NCI-H69 (cell line): ENCODE measurements at places on chromosomes 12 and 14.

- peak; percentile 15 for DNase-seq
Measured at GRCh38 chr14:40697231-40697630, 909.4 kb upstream of the LRFN5 start.

- DNase-seq: peak; percentile 35
Measured at GRCh38 chr12:116609319-116610114, 50.3 kb downstream of the MAP1LC3B2 start.

GRCh38 chr12:115132145-115132544 is 448.2 kb upstream of the TBX3 start:
- no peak for DNase-seq

- DNase-seq: no peak
Measured at GRCh38 chr12:16229676-16230075, 47.8 kb downstream of the SLC15A5 start.

DNA sequence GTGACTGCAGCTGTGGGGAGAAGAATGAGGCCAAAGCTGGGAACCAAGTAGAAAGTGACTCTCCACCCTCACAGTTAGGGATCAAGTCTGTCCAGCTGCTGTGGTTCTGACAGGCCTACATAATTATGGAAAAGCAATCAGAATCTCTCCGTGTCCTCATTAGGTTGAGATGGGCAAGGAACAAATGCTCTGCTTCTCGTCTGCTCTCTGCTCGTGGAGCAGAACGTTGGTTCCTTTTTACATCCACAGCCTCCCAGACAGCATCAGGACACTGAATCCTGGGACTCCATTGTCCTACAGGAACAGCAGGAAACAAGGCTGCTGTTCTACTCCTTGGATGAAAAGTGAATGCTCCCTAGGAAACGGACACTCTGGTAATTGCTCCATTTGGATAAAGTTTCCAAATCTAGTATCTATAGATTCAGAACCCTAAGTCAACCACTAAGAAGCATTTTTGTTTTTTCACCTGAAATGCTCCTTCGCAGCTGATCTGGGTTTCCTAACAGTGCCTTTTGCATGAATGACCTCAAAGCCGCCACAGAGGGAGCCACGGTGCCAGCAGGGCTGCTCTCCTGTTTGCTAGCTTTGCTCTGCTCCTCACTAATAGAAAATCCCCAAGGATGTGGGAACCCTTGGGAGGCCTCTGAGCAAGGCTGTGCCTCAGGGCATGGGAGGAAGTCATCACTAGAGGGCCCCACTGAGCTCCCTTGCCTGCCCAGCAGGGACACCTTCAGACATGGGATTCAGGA is 102.0 kb downstream of the EGLN3 start:
- peak; percentile 88 for DNase-seq

DNA sequence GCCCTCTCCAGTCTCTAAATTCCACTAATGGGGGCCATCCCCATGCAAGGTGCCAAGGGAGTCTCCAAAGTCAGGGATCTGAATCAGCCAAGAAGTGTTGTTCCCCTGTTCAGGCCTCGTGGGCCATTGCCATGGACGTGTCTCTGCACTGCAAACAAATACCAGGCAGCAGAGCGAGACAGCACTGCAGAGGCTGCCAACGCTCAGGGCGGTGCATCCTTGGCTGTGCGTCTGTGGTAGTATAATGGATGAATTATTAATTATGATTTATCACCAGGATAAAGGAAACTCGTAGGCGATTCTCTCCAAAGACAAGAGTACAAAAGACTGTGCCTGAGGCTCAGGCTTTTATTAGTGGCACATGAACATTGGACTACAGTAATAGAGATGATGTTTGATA is 122.3 kb upstream of the NTF3 start:
- peak; percentile 91 for DNase-seq

GRCh38 chr12:103947871-103948555 is 17.7 kb upstream of the TDG start:
- no peak for DNase-seq

- DNase-seq: no peak
Measured at GRCh38 chr14:103228076-103228806, 105.0 kb downstream of the TNFAIP2 start.

GRCh38 chr12:93145086-93145485 is 216.0 kb upstream of the EEA1 start:
- peak; percentile 12 for DNase-seq
